ENCODE measurements at places on chromosomes 5 and 9.

DNA sequence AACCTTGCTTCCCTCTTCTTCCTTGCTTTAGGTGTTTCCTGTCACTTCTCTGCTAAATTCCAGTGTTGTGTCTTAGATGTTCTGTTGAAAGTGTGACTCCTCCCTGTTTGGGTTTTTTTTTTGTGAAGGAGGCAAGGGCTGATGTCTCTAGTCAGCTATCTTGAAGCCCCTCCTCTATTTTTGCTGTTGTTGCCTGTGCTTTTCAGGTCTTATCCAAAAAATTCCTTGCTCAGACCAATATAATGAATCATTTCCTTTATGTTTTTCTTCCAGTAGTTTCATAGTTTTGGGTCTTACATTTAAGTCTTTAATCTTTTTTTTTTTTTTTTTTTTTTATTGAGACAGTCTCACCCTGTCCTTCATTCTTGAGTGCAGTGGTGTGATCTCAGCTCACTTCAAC lies 22.3 kb downstream of the RIC1 start:
- no peak for DNase-seq

GRCh38 chr5:50691399-50692016 lies 25.1 kb downstream of the PARP8 start:
- no peak for DNase-seq

DNA sequence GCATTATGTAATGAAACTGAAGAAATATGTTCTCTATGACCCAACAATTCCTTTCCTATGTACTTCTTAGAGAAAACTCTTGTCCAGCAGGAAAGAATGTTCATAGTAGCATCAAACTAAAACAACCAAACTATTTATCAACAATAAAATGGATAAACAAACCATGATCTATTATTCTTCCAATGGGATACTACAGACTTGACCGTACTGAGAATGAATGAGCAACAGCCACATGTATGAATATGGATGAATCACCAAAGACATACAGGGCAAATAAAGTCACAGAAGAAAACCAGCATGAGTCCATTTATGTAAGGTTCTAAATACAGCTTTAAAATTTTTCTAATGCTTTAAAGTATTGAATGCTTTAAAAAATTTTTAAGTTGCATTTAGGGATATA lies 73.6 kb upstream of the SUSD1 start:
- no peak for DNase-seq

- DNase-seq: no peak
Observed at GRCh38 chr9:113705928-113706519, 170.1 kb upstream of the ZNF618 start.

DNA sequence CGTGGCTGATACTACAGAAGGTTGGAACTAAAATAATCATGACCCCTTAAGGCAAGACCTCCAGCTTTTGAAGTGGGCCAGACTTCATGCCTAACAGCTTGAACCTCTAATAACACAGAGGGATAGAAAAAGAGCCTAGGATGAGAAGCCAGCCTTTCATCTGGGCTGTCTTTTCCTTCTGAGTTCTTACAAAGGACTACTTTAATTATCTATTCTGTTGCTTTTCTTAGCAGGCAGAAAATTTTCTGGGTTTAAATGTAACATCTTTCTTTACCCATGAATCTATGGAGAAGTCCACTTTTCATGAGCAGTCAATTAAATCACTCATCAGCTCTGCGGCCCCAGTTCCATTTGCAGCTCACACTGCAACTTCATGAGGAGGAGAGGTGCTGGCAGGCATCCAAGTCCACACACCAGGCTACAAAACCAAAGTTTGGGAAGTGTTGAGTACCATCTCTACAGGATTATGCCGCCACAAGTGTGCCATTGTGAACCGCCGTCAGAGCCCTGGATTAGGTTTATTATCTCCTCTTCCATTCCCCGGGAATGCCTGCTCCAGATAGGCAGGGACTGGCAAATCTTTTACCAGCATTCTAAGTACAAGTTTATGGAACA lies 192.0 kb downstream of the TLE4 start:
- DNase-seq: no peak

- DNase-seq: no peak
Observed at GRCh38 chr5:15354021-15354420, 146.0 kb upstream of the FBXL7 start.

GRCh38 chr5:157485340-157485739 lies 25.3 kb downstream of the NIPAL4 start:
- DNase-seq: no peak

All from T1000 (cell line).